Stimulated activated CD4-positive, alpha-beta T cell treated with anti-CD3 and anti-CD28 coated beads, Interleukin-4, amount 100 ng/mL, for 1 hour (primary cell): ENCODE measurements at places on chromosomes 11 and 22.
A peak's percentile ranks its signal among the peaks of the same experiment; 100 is the strongest.

- no peak for DNase-seq
These were observed 2.1 kb downstream of the CORO1B start for GRCh38 chr11:67441098-67441563.

DNA sequence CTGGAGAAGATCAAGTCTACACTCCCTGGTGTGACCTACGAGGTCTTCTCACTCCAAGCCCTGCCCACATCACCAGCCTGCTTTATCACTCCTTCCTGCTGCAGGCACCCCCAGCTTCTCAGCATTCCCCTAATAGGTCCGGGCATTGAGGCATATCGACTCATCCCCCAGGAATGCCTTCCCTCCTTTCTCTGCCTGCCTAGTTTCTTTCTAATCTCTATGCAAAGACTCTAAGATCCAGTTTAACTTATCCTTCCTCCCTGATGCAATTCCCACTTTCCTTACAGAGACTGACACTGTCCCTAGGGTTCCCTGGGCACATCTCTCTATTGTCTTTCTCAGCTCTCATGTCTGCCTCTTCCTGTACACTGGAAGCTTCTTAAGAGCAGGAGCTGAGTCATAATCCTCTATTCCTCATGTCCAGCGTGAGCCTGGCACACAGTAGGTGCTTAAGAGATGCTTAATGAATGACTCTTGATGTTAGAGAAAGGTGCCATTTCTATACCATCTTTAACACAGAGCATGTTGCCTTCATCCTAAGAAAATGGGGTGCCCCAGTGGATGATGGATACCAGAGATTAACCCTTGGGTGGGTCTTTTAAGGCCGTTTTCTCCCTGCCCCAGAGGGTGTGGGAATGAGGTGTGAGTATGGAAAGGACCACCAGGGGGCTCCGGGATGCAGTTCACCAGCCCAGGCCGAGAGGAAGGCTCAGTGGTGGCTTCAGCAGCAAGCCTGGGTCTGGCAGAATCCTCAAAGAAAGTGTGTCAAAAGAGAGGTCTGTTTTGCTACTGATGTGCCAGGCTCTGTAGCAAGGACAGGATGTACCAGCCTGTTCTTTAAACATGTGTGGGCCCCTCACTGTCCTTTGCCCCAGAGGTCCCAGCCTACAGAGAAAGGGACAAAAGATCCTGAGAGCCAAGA, 34.7 kb downstream of the PARVA start:
- DNase-seq, result peak; percentile 21

DNA sequence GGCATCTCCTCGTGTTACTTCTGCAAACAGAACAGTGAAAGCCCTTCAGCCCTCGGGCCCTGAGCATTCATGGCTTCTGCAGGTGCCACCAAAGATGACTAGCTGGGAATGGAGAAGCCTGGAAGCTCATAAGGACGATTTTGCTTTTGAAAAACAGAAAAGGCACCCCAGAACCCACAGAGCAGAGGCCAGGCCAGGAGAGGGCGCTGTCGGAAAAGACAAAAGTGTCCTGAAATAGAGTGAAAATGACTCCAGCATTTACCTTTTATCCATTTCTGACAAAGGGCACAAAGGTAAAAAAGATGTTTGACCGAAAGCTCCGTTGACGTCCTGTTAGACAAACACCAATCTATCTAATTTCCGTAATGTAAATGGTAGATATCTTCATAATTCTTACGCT, 37.6 kb downstream of the ZNF195 start:
- DNase-seq, result peak; percentile 74

- DNase-seq, result no peak
These were observed 111.9 kb downstream of the ZBTB16 start for GRCh38 chr11:114171257-114172054.

DNA sequence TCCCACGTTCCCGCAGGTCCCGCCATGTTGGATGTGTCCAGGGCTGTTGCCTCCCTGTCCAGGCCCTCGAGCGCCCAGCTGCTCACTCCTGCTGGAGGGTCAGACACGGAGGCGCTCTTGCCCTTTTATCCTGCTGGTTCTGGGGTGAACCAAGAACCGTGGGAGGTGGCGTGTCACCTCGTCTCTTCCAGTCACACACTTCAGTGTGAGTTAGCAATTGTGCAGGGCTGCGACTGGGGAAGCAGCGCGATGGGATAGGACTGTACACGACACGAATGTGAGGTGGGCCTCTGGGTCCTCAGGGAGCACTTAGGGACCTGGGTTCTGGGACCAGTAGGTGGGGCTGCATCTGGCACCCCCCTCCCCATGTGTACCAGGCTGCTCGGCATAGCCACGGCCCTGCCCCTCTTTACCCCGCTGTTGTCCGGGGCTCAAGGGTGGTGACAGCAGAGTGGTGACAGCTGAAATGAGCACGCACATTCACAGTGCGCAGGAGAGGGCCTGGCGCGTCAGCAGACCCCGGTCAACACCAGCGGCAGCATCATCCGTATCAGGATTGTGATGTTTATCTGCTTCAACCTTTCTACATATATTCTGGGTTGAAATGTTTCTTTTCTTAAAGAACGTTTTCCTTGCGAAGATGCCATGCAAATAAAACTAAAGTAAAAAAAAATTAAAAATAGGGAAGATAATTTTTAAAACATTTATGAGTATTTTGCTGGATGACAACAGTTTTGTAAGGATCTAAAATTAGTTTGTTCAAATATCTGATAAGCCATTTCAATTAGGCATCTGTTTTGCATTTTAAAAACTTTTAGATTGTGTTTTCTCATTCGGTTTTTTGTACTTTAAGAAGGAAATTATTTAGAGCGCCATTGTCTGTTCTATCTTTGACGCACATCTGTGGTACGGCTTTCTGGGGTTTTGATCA, 210.7 kb downstream of the TBC1D22A start:
- no peak for DNase-seq

DNA sequence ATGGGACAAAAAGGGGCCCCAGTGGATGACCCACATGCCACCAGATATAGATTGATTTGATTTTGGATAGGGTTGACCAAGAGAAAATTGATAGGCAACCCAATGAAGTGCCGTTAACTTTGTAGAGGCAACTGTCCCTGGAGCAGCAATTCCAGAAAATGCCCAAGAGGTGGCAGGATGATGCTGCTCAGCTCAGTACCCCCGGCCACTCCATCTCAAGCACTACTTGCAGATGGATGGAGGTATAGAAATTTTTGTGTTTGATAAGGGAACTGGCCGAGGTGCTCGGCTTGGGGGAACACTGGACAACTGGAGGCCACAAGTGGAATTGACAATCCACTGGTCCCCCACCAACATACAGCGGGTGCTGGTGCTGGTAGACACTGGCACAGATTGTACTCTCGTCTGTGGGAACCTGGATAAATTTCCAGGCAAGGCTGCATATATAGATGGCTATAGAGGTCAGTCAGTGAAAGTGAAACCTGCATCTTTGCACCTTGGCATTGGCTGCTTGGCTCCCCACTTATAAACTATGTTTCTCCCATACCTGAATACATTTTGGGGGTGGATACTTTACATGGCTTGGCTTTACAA, 86.3 kb downstream of the CCDC83 start:
- peak; percentile 13 for DNase-seq

GRCh38 chr22:31753005-31753633, 700 bp upstream of the DEPDC5 start:
- peak; percentile 8 for DNase-seq

DNA sequence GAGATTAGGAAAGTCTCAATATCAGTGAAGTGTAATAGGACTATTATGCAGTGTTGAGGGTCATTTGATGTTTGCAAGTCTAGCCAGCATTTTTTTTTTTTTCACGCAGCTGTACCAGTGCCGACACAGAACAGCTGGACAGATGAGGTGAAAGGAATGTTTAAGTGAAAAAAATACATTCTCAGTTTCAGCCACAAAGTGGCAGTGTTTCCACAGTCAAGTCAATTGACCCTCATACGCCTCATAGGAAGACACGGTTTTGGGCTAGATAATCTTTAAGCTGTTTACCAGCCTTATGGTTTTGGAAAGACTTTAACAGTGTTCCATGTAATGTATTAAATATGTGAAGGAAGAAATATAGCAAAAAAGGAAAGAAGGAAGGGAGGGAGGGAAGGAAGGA, 349.9 kb upstream of the ANO3 start:
- DNase-seq, result no peak

DNA sequence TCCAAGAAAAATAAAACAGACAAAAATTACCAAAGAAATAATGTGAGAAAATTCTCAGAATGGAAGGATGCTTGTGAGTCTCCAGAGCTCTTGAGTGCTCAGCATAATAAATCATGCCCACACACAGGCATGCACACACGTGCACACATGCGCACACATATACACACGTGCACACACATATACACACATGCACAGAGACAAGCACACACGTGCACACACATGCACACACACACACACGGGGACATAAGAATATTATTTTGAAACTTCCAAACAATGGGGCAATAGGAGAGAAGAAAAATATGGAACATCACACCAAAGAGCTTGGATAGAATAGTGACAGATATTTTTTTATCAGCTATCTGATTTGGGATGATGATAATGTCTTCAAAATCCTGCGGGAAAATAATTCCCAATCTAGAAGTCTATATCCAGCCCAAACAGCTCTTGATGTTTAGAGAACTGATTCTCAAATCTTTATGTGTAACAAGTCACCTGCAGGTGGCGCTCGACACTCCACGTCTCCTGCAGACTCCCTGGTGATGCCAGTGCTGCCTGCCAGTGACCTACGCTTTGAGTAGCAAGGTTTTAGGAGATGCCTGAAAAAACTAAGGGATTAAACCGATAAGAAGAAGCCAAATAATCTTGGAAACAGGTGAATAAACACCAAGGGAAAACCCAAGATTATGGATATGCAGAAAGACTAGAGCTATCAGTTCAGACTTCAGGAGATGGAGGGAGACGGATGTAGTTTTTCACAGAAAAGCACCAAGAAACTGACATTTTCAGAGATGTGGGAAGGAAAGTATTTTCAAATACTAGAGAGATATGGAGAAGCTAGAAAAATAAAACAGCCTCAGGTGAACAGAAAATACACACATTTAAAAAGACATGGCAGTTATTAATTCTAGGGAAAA, 743.6 kb downstream of the ETS1 start:
- DNase-seq, result peak; percentile 67

DNA sequence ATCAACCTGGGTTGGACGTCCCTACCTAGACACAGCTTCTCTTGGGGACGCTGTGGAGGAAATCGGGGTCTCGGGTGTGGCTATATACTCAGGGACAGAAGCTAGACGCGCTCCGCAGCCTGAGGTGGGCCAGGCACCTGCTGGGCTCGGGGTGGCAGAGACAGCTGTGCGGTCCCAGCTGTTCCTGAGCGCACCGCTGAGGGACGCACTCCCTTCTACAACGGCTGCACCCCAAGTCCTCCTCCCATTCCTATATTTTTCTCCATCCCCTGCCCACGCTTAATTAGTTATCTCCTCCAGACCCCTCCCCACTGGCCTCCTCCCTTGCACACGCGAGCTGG, 188 bp upstream of the MTNR1B start:
- DNase-seq, result no peak

DNA sequence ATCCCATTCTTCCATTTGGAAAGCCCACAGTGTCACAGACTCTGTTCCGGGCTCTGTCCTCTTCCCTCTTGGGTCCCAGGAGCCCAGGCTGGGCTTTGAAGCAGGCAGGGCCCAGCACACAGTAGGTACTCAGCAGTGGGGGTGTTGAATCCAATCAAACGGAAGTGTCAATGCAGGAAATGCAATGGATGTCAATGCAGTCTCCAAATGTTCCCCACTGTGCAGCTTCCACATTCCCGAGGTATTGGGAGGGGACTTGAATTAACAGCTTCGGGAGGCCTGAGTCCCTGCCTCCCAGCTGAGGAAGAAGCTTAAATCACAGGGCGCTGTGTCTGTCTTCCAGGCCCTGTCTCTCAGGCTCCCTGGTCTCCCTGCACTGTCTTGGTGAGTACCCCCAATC, 21.8 kb upstream of the SMIM35 start:
- DNase-seq, result no peak

GRCh38 chr22:43216738-43217137, 29.8 kb upstream of the TTLL12 start:
- DNase-seq, result no peak

- no peak for DNase-seq
These were observed 224.3 kb upstream of the PITPNB start for GRCh38 chr22:28143241-28143865.
